ENCODE measurements at places on chromosomes 5 and 9.

DNA sequence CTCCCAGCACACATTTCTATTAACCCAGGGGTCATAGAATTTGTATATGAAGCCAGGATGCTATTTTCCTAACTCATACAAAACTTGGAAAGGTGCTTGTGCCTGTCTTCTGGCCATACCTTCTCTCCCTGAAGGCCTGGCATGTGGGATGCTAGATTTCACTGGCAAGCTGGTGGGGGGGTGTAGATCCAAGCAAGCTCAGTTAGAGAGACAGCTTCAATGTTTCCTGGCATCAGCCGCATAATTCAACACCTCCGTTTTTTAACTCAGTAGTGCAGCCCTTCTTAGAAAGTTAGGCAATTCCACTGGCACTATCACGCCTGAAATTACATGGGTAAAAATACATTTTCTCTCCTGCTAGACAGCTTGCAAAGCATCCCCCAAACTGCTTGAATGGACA, 51.8 kb downstream of the MEGF10 start:
- no peak for DNase-seq

DNA sequence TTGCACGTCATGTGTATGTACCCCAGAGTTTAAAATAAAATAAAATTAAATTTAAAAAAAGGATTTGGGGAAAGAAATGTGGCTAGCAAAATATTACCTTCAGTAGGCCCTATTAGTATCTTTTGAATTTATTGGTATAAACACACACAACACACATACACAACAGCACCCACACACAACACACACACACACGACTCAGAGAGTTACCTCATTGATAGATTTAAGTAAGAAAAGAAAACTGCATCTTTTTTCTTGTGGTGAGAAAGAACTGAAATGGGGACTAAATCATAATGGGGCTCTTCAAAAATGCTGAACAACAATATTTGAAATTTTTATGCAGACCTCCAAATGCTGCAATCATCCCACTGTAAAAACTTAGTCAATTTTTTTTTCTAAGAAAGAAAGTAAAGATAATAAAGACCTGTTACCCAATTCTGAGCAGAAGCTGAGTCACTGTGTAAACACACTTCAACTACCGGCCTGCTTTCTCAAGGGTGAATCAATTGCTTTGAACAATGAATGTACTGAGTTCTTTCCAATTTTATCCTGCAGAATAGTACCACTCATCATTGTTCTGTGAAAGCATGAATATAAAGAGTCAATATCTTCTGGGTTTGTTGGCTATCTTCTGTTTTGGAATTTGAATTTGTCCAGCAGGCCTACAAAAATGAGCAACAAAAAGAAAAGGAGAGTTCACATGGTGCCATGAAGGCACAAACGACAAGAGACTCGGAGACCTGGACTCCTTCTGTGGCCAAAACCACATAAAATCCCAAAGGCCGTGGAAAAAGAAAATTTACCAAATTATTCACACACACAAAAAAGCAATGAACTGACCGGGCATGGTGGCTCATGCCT, 57.9 kb upstream of the CCNG1 start:
- DNase-seq: peak; percentile 46

DNA sequence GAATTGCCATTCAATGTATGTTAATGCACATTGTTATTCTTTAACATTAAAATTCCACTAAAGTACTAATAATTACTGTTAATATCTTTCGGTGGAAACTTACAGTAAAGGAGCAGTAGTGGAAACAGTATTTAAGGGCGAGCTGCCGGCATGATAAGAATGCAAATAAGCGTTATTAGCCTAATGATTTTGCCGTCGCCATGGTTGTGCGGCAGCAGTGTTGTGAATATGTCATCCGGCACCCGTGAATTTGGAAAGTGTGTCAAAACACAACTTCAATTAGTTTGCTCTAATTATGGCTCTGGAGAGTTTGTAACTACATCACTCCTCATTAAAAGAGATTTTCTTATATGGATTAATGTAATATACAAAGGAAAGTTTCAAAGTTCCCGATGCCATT, 81.4 kb downstream of the MVB12B start:
- no peak for DNase-seq

- DNase-seq: peak; percentile 33
Observed at GRCh38 chr9:129176701-129177442, 1.2 kb downstream of the IER5L start.

- peak; percentile 67 for DNase-seq
Observed at GRCh38 chr5:95739857-95740256, 8.7 kb downstream of the RHOBTB3 start.

DNA sequence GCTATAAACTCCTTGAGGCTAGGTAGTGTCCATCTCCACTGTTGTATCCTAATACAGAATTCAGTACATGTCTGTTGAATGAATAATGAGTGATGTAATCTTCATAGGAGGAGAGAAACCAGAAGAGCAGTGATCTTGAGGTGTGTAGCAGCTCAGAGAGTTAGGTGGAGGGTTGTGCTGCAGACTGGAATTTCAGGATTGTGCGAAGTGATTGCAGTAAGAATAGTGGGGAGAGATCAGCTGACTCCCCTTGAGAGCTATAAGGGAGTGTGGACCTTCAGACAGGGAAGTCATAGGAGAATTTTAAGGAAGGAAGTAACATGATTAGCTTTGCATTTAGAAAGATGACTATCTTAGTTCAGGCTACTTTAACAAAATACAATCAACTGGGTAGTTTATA, 4.4 kb downstream of the SNX24 start:
- peak; percentile 67 for DNase-seq

GRCh38 chr9:87259543-87260518, 237.8 kb upstream of the DAPK1 start:
- no peak for DNase-seq

- no peak for DNase-seq
Observed at GRCh38 chr9:101486693-101487442, 46.8 kb upstream of the RNF20 start.

DNA sequence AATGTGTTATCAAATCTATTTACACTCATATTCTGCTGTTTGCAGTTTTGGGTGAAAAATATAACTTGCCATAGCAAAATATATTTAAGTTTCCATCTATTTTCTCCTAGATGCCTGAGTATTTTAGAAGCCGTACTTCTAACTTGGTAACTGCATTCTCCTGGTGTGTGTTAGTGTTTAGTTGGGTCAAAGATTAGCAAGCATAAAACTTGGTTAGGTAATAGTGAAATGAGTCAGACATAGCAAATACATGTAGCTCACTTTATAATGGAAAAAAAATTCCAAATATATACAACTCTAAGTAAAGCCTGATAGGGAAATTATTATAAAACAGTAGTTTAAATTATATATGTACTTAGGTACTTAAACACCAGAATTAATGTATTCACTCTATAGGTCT, 640.7 kb upstream of the ST8SIA4 start:
- DNase-seq: no peak

DNA sequence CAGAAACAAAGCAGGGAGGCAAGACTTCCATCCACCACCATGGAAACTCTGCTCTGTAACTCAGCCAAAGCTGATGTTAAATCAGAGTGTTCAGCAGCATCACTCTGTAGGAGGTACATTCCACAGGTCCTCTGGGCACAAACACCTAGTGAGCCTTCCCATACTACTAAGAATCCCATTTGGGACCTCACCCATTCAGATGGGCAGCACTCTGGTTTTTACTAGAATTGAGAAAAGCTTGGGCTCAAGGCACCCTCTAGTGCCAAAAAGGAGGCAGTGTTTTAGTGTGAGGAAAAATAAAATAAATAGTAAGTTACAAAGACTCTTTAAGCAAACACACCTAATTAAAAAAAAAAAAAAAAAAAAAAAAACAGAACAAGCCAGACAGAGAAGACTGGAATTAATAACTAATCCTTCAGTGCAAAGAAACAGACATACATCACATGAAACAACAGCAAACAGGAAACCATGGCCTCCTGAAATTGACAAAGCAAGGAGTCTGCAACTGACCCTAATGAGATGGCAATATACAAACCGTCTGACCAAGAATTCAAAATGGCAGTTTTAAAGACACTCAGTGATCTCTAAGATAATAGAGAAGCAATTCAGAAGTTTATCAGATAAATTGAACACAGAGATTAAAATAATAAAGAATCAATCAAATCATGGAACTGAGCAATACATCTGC, 159.5 kb downstream of the GNA14 start:
- no peak for DNase-seq

DNA sequence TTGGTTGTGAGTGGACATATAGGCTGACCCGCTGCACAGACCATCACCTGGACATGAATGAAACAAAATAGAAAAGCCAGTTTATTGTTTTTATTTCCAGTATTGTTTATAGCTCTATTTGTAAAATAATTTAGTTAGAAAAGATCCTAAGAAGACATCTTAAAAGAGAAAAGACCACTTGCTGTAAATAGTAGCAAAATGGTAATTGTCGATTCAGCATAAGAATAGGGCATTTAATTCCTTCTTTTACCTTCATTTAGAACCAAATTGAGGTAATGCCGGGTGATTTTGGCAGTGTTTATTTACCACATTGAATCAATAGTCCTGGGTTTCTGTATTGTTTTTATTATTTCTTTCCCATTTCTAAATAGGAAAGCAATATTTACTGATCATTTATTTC, 7.4 kb downstream of the TARS1 start:
- no peak for DNase-seq

DNA sequence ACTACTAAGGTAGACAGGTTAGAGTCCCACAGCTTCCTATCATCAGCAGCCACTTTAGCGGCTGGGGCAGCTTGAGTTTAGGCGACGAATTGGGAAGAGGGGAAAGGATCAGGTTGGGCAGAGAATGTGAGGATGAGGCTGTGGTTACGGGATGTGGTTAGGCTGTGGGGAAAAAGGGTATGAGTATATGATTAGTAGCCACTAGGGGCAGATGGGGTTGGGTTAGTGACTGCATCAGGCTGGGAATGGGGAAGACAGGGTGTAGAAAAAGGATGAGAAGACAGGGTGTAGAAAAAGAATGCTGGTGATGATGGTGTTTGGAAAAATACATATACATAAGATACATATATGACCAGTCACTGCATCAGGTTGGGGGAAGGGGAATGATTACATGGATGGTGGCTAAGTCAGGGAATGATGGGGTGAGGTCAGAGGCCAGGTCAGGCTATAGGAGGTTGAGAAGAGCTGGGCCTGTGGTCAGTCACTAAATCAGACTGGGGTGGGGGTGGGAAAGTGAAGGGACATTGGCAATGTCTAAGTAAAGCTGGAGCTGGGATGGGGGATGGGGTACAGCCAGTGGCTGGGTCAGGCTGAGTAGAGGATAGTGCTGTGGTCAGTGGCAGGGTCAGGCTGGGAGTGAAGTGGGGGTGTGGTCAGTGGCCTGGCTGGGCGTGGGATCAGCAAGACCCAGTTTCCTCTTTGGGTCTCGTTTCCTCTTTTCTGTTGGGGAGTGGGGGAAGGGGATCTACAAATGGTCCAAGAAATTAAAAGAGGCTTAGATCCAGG, 2.1 kb downstream of the TLN1 start:
- DNase-seq: peak; percentile 88

- no peak for DNase-seq
Observed at GRCh38 chr9:88979021-88979420, 12.2 kb upstream of the S1PR3 start.

DNA sequence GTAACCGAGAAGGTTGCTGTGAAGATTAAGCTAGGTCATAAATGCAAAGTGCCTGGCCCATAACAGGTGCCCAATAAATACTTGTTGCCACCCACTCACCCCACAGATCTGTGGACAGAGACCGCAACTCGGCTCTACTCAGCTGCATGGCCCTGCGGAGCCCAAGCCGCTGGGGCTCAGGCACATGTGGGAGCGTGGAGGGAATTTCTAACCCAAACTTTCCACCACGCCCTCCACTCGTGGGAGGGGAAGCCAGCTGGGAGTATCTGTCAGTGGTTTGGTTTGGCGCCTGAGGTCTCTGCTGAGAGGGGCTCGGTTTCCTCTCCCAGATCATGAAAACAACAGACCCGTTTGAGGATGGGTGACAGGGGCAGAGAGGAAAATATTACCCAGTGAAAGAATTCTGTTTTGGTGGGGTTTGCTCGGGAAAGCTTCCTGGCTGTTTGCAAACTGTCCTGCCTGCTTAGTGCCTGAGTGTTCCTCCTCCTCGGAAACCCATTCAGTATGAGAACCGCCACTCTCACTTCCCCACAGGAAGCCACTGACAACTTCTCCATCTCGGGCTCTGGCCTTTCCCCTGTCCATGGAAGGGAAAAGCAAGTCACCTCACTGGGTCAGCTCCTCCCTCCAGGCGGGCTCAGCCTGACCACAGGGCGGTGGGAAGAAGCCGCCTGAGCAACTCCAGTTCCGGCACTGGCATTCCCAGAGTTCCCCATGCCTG, 60.1 kb downstream of the RGS3 start:
- peak; percentile 91 for DNase-seq

- no peak for DNase-seq
Observed at GRCh38 chr5:122738088-122738487, 36.8 kb upstream of the SNX2 start.

GRCh38 chr9:33229359-33230114, 10.4 kb upstream of the SPINK4 start:
- no peak for DNase-seq

- DNase-seq: no peak
Observed at GRCh38 chr5:170782438-170782837, 1.1 kb upstream of the GABRP start.

DNA sequence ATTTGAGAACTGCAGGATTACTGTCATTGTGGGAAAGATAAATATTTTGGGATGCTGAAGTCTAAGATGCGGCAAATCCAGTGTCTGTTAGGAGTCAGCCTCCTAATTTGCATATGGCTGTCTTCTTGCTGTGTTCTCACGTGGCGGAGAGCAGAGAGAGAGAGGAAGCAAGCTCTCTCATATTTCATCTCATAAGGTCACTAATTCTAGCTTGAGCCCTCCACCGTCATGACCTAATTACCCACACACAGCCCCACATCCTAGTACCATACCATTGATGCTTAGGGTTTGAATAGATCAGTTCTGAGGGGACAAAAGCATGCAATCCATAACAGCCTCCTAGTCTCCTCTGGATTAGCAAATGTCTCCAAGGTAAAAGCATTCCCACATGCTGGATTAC, 124.5 kb downstream of the CDH12 start:
- no peak for DNase-seq

DNA sequence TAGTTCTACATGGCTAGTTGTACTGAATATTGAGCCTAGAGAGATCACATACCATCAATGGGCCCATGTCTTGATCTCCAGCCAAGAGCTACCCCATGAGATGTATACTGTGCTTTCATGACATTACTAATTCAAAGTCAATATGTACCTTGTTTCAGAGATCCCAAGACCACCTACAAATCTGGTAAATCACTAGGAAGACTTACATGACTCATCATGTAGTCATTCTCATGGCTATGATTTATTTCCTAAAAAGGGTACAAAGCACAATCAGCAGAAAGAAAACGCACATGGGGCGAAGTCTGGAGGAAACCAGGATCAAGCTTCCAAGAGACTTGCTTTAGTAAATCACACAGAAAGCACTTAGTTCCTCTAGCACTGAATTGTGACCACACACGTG, 103.0 kb downstream of the PCSK5 start:
- no peak for DNase-seq

DNA sequence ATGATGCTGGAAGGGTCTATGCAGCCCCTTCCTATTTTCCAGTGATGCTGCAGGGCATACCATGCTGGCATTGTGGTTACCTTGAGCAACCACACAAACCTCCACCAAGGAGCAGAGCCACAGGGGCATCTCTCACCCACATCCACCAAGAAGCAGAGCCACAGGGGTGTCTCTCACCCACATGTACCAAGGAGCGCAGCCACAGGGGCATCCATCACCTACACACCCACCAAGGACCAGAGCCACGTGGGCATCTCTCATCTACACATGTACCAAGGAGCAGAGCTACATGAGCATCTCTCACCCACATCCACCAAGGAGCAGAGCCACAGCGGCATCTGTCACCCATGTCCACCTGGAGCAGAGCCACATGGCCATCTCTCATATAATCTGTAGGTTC, 8.8 kb upstream of the GM2A start:
- DNase-seq: no peak

GRCh38 chr5:142059304-142059940, 46.6 kb upstream of the GNPDA1 start:
- peak; percentile 72 for DNase-seq
